Stimulated activated CD4-positive, alpha-beta T cell treated with anti-CD3 and anti-CD28 coated beads, Interleukin-12 subunit alpha, Interleukin-12 subunit beta, amount 100 ng/mL, for 48 hours (primary cell): ENCODE measurements at places on chromosomes 5 and 9.

DNA sequence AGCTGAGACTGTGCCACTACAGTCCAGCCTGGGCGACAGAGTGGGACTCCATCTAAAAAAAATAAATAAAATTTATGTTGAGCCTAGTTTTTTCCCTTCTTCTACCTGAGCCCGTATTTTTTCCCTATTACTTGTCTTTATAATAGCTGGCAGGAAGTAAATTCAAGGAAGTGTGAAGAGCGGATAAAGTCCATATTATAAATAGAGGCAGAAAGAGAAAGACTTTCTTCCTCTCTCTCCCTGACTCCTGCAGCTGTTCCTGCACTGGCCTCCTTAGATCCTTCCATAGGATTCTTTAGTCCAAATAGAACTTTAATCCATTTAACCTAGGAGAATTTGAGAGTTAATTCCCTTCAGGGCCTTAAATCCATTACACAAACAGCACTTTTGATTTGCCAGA is 10.3 kb upstream of the ERBIN start:
- no peak for DNase-seq

DNA sequence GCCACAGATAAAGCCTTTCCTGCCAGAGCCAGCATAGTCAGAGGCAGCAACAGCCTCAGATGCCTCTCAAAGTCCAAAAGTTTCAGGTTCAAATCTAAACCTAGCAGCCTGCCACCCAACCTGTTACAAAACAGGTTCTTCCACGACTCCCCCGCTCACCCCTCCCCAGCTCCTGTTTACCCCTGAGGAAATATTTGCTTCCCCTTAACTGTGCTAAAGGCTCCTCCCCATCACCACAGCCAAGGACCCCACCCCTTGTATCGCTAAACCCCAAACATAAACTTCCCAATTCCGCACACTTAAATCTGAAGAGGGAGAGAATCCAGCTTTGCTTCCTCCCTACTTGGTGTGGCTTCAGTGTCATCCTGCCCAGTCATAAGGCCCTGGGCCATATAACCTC is 15.4 kb upstream of the VDAC1 start:
- no peak for DNase-seq

DNA sequence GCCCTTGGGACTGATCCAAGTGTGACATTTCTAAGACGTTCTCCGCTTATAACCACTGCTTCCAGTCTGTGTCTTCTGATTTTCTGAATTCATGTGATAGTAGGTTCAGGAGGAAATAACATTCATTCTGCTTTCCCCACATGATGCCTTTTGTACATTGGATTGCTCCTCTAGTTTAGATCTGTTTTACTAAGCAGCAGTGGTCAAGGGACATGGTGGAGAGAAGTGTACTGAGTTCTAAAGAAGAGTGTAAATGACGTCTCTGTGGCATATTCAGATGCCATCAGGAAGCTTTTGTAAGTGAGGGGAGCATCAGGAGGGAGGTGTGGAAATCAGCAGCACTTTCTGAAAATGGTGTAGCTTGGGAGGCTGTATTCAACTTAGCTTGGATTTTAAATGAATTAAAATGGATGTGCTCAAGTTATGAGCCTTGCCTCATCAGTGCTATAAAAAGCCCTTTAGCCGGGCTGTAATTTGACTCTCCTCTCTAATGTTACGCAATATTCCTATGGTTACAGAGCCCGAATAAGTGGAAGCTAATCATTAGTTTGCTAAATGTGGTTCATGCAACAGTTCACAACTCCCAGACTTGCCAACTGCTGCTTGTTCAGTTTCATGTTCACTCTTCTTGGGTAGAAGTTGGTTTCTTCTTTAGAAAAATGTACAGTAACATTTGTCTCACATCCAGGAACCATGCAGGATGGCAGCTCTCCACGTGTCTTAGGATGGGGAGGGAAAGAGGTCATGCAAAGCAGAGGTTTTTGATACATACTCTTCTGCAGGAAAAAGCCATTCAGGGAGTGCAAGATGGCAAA is 281.3 kb downstream of the ARHGAP26 start:
- no peak for DNase-seq

DNA sequence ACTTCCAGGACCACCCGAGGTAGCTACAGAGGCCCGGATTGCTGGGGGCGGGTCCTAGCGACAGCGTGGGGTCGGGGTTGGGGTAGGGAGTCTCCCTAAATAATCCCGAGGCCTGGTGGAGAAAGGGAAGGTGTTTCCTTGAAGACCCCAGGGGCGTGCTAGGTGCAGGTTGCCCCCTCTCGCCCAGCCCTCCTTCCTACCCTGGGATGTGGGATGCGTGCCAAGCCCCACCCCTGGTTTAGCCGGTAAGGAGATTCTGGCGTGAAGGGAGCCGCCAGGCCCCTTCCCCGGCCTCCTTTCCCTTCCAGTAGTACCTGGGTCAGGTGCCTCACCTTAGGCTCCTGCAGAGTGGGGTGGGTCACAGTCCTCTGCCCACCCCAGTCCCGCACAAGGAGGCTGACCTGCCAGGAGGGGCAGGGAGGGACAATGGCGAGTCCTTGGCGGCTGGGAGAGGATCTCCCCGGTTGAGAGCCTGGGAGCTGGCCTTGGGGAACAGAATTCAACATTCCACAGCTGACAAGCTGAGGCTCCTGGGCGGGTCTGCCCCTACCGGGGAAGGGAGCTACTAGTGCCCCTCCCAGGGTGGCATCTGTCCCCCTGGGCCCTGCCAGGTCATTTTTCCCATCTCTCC is 674 bp downstream of the TSPAN17 start:
- no peak for DNase-seq

GRCh38 chr5:150648294-150649107 is 8.0 kb downstream of the SYNPO start:
- DNase-seq = no peak

DNA sequence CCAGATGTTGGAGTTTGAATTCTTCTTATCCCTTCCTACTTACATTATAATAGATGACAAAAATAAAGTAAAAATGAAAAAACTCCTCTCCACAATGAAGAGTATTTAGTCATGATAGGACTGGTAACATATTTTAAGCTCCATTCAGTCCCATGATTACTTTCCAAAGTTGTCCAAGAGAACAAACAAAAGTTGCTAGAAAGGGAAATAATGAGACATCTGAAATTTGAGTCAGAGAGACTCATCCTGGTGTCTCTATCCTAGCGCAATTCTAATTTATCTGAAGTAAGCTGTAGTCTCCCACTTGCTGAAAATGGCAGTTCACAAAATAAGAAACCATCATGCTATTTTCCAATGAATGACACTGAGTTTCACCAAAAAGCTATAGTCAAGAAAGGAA is 152.2 kb downstream of the BNC2 start:
- DNase-seq = no peak

DNA sequence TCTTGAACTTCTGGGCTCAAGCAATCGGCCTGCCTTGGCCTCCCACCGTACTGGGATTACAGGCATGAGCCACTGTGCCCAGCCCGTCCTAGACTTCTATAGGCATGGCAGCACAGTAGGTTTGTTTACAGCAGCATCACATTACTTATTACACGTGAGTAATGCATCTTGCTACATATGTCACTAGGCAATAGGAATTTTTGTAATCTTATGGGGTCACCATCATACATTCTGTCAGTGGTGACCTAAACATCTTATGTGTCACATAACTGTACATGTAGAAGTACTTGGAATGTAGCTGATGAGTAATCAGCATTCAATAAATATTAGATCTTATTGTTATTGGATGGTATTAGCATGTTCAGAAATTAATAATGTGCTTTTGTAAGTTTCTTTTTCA is 22.9 kb upstream of the ABCA1 start:
- DNase-seq = no peak

GRCh38 chr5:178240766-178241165 is 8.2 kb upstream of the PHYKPL start:
- DNase-seq = no peak

DNA sequence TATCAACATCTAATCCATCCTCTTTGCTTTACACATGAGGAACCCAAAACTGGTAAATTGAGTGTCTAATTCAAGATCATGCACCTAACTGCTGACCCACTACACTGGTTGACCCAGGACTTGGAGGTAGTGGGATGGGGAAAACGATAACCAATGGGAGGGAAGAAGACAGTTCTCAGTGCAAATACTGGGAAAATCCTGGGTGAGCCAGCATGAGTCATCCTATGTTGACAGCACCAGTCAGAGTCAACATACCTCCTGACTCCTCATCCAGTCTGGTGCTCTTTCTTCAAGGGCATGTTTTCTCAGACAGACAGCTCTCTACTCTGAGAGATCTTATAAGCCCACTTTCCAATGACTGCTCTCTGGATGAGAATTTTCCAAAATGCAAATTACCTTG is 232.8 kb upstream of the PTGER4 start:
- DNase-seq = no peak

DNA sequence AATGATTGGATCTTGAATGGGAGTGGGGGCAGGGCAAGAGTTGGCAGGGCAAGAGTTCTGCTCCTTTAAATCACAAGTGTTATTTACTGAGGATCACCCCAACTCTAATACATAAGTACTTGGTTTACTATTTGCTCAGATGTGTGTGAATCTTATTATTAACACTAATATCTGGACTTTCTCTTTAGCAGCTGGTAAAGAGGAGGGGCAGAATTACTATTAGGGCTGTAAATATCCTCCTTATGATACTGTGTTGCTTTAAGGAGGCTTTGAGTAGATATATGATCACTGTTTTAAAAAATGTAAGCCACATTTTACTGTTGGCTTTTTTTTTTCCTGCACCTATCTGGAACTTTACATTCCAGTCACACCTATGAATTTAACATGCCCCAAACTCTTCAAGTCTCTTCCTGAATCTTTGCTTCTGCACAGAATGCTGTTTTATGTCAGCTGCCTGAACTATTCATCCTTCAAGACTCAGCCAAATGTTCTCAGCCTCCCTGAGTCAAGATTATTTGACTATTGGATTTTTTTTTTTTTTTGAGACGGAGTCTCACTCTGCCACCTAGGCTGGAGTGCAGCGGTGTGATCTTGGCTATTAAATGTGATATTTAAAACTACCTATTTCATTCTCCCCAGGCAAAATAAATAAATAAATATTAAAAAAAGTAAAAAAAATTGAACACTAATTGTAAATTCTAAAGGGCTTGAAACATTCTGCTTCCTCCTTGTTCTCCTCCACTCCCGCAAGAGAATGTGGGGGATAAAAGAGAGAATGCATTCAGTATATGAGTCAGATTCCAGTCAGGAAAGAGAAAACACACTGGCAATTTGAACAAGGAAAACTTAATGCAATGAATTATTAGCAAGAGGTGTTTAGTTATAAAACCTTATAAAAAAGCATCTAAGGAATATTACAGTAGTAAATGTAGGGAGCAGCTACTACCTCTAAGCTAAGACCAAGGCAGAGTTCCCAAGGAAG is 99.3 kb downstream of the FOCAD start:
- DNase-seq = no peak

DNA sequence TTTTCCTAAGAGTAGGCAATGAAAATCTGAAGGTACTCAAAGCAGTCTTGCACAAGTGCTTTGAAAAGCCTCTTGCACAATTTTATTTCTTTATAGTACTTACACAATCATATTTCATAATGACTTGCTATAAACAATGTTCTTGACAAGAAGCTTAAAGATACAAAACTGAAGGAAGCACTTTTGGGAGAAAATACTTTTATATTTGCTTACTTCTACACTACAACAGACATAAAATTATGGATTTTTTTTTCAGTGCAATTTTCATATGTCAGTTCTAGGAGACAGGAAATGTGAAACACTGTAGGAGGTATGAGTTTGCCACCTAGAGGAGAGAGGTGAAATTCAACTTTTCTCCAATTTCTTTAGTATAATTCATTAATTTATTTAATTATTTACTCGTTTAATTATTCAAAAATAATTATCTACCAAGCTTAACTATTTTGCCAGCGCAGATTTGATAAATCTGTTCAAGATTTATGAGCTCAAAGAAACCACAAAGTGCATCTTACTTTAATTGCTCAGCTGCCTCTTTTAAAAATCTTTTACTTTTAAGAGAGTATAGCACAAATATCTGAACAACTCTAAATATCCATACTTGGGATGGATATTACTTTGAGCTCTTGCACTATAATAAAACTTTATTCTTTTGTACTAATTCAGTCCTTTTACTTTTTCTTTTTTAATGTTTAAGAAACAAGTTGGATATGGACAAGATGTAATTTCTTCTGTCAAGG is 29.0 kb upstream of the CDKN2B start:
- DNase-seq = no peak

DNA sequence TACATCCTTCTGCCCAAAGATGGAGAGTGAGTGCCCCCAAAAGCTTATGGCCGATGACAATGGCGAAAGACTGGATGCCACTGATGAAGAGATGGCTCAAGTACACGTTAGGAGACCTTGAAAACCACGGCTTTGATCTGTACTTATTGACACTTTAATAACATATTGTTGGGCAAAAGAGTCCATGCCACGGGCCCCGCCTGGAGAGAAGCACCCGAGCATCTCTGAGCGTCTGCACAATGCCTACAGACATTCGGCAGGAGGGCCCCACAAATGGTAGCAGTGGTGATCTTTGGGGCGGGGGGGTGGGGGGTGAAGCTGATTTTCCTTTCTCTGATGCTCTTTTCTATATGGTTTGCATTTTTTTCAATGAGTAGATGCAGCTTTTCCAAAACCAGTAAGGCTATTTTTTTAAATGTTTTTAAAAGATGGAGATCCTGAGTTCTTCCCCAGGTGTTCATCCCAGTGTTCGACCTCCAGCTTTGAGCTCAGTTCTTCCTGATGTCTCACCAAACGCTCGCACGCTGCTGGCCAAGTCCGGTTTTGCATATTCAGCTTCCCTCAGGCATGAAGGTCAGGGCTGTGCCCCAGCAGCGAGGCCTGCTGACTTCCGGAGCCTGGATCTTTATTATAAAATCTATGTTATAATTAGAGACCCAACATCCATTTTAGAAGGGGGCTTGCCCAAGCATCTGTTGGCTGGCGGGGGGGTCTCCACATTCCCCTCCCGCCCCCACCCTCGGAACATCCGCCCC is 34.3 kb upstream of the BARHL1 start:
- no peak for DNase-seq

DNA sequence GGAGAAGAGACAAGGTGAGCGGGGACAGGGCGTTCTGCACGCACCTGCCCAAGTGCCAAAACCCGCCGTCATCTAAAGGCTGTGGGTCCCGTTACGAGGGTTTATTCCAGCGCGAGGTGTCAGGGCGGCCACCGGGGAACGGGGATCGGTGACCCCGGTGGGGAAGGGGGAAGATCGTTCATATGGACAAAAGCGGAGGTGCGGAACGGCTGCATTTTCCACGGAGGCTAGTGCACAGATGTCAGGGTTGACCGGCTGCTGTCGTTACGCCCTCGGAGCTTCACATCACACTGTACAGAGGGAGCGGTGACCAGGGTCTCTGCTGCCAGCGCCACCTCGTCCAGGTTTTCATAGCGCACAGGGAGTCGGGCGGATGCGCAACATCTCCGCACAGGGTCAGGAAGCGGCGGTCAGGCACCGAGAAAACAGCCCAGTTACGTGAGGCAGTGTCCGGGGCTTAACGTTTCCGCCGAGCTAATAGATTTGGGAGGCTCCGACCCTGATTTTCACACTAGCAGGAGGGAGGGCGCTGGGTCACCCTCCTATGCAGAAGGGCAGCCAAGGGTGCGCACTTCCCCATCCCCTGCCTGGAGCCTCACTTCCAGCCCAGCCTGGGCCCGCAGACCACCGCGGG is 13.5 kb downstream of the BTNL9 start:
- DNase-seq = no peak
